ENCODE measurements at places on chromosomes 16 and 17. TPM values are rescaled to one million over a fixed set of nuclear protein-coding genes. Genes with fewer than 3 reads are reported as not detected.

FBXL16 gene
- 0.08 TPM for total RNA-seq

DNAI2 gene
- total RNA-seq = not detected

DNA sequence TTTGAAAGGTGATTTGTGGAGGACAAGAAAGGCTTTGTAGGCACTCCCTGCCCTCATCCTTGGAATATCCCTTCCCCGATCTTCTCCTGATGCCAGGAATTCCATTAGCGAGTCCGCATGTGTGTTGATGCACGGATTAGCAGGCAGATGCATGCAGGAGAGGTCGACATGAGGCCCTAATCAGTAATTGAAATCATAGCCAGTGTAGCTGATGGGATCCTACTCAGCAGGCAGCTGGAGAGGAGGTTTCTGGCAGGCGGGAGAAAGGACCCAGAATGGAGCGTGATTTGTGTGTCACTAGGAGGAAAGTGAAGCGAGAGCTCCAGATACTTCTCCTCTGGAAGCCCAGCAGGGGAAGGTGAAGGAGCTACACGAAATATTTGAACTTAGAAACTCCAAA lies 196.3 kb upstream of the CDH11 start:
- no peak for DNase-seq

KRT25 gene
- total RNA-seq = not detected

GRCh38 chr16:28505489-28506137 lies 1.0 kb downstream of the IL27 start:
- no peak for DNase-seq

DNA sequence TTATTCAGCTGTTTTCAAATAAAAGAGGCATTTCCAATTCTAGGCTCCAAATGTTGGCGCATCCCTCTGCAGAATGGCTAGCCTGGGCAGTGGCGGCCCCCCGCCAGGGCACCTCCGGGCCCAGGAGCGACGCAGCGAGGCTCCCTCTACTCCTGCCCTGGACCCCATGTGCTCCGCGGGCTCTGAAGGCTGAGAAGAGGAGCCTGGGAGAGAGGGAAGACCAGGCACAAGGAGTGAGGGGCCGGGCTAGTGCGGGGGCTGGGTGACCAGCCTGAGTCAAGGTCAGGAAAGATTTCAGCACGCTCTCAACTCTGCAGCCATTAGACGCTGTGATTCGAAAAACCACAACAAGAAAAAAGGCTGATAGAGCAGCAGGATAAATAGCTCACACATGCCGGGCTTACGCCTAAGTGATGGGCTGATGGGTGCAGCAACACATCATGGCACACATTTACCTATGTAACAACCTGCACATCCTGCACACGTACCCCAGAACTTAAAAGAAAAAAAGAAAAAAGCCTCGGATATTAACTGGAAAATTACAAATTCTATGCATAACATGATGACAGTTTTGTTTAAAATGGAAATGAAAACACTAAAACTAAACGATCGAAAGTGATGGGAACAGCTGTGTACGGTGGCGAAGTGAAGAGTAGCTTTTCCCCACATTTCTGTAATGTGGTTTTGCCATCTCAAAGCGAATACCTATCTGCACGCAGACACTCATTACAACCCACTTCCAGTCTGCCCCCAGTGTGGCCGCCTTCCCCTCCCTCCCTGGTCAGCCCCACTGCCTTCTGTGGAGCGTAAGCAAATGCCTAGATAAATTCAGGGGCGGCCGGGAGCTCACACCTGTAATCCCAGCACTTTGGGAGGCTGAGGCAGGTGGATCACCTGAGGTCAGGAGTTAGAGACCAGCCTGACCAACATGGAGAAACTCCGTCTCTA lies 44.4 kb downstream of the MAP1LC3B start:
- no peak for DNase-seq
